ENCODE measurements at places on chromosomes 1 and 21. TPM values are rescaled to one million over a fixed set of nuclear protein-coding genes. Genes with fewer than 3 reads are reported as not detected.

DNA sequence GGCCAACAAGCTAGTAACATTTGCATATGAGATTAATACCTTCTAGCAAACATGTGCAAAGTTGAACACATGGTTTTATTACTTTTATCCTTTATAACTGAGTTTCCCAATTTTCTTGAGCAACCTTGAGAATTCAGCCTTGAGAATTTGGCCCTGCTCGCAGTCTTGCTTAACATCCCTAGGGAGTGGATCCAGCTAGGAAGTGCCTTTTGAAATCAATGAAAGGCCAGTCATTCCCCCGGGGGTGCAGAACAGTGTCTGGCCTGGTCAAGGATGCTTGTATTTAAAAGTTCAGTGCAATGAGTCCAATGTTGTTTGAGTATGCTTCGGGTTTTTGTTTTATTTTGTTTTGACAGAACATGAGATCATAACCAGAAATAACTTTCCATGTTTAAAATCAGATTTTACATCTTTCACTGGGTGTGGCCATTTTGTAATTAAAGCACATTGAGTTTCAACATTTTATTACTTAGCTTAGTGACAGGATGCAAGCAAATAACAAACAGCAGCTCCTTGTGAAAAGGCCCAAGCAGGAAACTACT is 16.7 kb downstream of the PALMD start:
- DNase-seq = no peak

GRCh38 chr1:173411835-173412742 is 65.0 kb upstream of the PRDX6 start:
- DNase-seq = no peak

- DNase-seq = peak; percentile 87
Measured at GRCh38 chr1:100037927-100038659, 68.3 kb downstream of the SLC35A3 start.

PTPRC gene
- total RNA-seq = 661 TPM
